ENCODE measurements at places on chromosomes 1 and 21.

DNA sequence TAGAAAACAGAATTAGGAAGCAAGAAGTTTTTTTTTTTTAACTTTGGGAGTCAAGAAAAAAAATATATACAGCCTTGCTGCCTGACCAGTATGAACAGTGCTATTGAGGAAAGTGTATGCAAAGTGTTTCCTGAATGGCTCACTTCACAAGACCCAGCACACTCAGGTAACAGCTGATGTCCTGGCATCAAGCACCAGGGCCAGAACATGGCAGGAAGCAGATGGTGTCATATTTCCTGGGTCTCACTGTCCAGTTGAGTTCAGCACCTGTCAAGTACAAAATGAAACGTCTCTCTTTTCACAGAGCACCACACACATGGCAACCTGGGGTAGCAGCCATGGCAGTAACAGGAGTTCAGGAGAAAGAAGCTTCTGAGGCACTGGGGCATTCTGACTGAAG lies 372.3 kb downstream of the TTLL7 start:
- DNase-seq, result no peak

GRCh38 chr1:228207851-228208821 lies at the start of gene OBSCN:
TSS of gene OBSCN (plus strand) at chr1:228208044. CDS start at chr1:228211784, 3,740 bp downstream.
- DNase-seq, result no peak

- no peak for DNase-seq
These were observed 122.1 kb upstream of the HMGB4 start for GRCh38 chr1:33741749-33742148.

DNA sequence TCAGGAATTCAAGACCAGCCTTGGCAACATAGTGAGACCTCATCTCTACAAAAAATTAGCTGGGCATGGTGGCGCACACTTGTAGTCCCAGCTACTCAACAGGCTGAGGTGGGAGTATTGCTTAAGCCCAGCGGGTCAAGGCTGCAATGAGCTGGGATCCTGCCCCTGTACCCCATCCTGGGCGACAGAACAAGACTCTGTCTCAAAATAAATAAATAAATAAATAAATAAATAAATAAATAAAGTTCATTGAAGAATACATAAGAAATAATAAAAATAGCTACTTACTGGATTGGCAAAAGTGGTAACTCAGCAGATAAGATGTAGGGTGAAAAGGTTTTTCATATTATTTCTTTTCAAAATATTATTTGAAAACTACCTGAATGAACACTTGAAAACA lies 5.9 kb downstream of the CEP170 start:
- no peak for DNase-seq

GRCh38 chr1:230465691-230466090 lies 39.6 kb upstream of the PGBD5 start:
- no peak for DNase-seq

DNA sequence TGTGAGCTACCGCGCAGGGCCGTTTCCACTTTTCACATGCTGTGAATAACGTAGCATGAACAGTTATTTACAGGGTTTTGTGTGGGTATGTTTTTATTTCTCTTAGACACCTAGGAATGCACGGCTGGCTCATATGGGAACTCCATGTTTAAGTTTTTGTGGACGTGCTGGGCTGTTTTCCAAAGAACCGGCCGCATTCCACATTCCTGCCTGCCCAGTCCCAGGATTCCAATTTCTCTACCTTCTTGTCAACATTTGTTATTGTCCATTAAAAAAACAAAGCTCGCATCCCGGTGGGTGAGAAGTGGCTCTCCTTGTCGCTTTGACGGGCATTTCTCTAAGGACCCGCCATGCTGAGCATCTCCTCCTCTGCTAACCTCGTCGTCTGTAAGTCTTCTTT lies 47.1 kb upstream of the LRRC3 start:
- DNase-seq, result no peak

GRCh38 chr1:247857985-247858619 lies 1.1 kb downstream of the TRIM58 start:
- no peak for DNase-seq

GRCh38 chr1:156160743-156161171 lies 7.4 kb downstream of the SEMA4A start:
- no peak for DNase-seq

DNA sequence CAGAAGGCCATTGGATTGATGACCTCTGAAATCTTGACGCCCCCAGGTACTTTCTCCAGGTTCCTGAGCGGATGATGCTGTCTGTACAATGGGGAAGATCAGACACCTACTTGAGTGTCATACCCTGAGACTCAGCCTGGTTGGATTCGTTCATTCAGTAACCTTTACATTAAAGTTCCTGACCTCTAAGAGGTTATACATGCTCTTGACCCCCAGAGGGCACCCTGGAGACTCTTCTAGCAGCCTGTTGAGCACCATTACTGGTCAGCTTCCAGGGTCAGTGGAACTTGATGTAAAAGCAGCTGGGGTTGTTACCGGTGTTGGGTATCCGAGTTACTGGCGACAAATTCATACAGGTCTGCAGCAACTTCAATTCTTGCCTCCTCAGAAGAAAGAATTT lies 114.3 kb upstream of the ZNF678 start:
- DNase-seq, result no peak

DNA sequence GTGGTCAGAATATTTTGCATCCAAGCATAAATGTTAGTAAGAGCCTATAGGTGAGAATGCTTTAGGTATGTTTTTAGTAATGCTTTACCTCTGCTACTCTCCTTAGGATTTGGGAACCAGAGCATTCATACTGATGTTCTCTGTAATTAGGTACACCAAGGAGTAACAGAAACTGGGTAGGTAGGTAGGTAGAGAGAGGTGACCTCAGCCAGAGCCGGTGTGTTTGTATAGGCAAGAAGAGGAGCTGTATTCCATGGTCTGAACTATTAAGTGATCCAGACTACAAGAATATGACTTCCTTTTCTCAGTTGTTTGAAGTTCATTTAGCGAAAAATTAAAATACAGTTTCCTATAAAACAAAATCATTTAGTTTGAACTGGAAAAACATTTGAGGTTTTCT lies 108.5 kb downstream of the SDCCAG8 start:
- no peak for DNase-seq

GRCh38 chr1:222790115-222790514 lies 24.7 kb upstream of the DISP1 start:
- no peak for DNase-seq

GRCh38 chr1:211375146-211375818 lies 48.6 kb downstream of the TRAF5 start:
- no peak for DNase-seq

DNA sequence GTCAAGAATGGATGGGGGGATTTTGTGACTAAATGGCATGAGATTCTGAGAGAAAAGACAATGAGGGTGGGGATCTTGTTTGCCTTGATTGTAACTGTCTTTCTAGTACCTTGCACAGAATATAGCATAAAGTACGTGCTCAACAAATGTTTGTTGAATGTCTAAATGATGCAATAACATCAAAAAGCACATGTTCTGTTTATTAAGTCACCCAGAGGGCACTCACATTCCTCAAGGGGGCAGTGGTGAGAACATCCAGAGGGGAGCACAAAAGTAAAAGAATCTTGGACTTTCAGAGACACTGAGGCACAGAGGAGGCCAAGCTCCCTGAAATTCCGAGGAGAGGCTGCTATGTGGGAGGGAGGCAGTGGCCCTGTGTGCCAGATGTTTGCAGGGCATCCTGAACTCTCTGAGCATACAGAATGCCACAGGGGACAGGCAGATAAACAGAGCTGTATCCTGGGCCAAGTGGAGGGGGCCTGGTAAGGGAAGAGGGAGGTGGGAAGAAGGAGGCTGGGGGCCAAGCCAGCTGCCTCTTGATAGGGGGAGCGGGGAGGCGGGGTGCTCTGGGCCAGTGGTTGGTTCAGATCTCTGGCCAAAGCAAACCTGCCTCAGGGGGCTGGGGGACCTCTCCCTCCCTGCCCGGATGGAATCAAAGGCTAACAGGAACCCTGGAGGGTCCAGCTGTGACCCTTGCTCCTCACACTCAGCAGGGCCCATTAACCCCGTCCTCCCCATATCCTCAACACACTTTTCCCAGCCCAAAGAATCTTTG lies 6.5 kb upstream of the ATP1A2 start:
- no peak for DNase-seq

DNA sequence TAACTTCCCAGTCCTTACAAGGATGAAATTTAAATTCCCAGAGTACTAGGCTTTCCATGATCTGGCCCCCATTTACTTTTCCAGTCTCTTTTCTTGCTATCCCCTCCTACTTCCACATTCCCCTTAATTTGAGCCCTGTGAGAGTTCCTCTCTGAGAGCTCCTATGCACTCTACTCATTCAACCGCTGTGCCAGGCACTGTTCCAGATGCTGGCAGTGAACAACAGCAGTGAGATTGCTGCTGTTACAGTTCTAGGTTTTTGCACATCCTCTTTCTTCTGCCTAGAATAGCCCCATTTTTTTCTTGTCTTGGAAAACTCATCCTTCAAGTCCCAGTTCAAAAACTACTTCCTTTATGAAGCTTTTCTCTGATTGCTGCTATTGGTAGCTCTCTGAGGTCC lies 18.8 kb downstream of the ATF6 start:
- DNase-seq, result no peak

- no peak for DNase-seq
These were observed 6.8 kb downstream of the OR10Z1 start for GRCh38 chr1:158611916-158612315.

DNA sequence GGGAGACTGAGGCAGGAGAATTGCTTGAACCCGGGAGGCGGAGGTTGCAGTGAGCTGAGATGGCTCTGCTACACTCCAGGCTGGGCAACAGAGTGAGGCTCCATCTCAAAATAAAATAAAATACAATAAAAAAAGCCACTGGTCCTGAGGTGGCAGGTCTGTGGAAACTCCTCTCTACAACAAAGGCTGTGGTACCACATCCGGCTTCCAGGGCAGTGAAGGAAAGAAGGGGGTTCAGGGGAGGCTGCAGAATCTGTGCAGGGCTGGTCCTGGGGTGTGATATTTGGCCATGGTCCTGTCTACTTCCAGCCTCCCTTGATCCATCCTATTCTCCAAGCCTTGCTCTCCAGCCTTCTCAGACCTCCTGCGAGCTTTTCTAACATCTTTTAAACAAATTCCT lies 731 bp upstream of the ZNF683 start:
- no peak for DNase-seq

- DNase-seq, result no peak
These were observed 975.0 kb upstream of the NCAM2 start for GRCh38 chr21:20023193-20023592.

DNA sequence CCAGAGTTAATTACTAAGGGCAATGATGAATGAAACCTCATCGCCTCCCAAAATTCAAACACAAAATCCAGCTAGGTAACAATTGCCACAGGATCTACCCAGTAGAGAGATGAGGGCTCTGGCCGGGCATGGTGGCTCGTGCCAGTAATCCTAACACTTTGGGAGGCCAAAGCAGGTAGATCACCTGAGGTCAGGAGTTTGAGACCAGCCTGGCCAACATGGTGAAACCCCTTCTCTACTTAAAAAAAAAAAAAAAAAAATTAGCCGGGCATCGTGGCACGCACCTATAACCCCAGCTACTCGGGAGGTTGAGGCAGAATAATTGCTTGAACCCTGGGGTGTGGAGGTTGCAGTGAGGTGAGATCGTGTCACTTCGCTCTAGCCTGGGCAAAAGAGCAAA lies 15.8 kb downstream of the CD2 start:
- no peak for DNase-seq

DNA sequence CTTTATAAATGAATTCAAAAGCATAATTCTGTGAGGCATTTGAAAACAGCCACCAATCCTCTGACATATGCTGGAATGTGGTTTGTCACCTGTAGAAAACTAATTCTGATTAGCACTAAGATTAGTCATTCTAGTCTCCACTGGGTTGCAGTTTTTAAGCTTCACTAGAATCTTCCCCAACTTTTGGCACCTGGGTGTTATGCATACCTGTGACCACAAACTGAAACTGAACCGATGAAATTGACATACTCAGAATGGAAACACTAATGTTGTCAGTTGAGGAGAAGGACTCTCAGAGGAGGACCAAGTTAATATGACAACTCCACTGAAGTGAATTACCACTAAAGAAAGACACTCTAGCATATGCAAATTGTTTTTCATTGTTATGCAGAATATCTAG lies 285.8 kb upstream of the NEGR1 start:
- no peak for DNase-seq

DNA sequence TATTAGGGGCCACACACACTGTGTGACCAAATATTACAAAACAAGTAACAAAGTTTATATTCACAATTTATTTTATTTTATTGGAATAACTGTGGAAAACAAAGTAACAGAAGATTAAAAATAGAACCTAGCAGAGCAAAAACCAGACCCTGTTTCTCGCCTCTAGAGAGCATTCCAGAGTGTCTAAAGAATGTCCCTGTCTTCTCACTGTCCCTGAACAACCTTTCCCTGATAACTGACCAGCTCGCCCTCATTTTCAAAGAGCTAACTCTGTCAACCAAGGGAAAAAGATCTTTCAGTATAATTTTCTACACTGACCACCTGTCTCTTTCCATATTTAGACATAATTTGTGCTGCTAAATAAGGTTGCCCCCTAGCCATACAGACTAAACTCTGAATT lies 646.9 kb downstream of the USP25 start:
- DNase-seq, result no peak

DNA sequence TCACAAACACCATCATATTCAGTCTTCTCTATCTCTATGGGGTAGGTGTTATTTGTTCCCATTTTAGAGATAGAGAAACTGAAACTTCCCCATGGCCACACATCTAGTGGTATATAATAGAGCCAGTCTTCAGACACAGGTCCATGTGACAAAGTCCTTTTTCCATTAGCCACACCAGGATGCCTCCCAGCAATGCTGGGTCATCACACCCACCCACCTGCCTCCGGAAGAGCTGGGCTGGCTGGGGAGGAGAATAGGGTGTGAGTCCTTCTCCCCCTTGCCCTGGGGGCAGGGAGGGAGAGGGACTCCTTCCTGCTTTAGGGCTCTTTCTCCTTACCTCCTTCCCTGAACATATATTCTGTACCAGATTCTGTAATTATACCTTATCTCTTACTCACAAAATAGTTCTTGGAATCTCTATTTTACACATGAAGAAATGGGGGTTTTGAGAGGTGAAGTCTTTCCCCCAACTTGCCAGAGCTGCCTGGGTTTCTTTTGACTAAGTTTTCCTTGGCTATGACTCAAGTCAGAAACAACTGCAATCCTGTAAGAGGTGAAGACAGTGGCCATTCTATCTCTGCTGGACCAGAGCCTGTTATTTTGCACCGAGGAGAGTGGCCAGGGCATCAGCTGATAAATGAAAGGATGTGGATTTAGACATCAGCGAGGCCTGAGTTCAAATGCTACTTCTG lies 30.0 kb downstream of the SOX13 start:
- DNase-seq, result no peak

- no peak for DNase-seq
These were observed 182.9 kb upstream of the KCND3 start for GRCh38 chr1:112172294-112172882.

GRCh38 chr1:156697481-156697880 lies 7.9 kb downstream of the CRABP2 start:
- DNase-seq, result no peak
